ENCODE measurements at places on chromosomes 3 and 15.

GRCh38 chr15:59453474-59454215 lies 15.7 kb downstream of the FAM81A start:
- no peak for DNase-seq

DNA sequence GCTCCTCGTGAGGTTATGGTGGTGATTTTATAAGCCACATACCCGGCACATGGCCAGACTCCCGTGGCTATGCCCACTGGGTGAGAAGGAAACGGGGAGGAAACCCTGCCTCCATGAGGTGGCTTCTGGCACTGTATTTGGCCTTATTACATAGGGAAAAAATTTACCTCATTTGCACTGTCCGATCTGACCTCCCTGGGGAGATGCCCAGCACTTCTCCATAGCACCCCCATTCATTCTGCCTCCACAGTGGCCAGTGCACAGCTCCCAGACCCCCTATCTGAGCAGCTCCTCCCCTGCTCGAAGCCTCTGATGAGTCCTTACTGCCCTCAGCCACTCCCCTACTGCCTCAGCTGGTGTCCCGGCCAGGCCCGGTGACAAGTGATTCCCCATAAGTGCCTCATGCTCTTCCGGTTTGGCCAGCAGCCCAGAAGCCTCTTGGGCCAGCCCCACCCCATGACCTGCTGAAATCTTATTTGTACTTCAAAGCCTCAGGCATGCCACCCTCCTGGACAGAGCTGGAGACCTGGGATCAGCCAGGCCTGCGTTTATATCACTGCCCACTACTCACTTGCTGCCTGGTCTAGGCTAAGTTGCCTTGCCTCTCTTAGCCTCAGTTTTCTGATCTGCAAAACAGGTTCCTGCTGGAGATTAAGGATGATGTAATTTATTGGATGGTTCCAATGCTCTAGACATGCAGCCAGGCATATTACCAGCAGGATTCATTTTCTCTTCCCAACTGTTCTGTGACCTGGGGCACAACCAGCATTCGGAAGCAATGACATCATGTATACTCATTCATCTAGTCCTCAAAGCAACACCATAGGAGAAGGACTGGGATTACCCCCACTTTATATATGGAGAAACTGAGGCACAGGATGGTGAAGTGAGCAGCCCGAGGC lies 30.6 kb upstream of the SLC6A6 start:
- peak; percentile 73 for DNase-seq

GRCh38 chr3:191634902-191635301 lies 173.9 kb downstream of the PYDC2 start:
- no peak for DNase-seq

- DNase-seq, result no peak
These were observed 56.4 kb downstream of the RPL39L start for GRCh38 chr3:187082758-187083375.

GRCh38 chr15:75830910-75831805 lies 12.1 kb upstream of the UBE2Q2 start:
- DNase-seq, result no peak

- no peak for DNase-seq
These were observed 64.4 kb downstream of the GTPBP8 start for GRCh38 chr3:113055201-113055600.

- DNase-seq, result no peak
These were observed 474.8 kb downstream of the CNTN3 start for GRCh38 chr3:74139648-74140047.

DNA sequence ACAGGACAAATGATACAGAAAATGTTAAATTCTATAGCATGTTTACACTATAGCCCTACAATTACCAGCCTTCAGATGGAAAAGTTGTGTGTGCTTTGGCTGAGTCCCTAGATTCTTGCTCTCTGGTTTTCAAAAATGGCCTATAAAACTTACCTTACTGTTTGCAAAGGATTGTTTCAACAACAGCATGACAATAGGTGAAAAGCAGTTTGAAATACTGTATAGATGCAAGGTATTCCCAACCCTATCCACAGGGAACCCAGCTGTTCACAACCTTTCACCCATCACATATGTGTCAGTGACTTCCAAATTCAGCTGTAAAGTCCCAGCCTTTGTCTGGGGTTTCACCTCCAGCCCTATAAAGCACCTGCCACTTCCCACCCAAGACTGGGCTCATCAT lies 97.3 kb downstream of the NEK10 start:
- DNase-seq, result no peak

DNA sequence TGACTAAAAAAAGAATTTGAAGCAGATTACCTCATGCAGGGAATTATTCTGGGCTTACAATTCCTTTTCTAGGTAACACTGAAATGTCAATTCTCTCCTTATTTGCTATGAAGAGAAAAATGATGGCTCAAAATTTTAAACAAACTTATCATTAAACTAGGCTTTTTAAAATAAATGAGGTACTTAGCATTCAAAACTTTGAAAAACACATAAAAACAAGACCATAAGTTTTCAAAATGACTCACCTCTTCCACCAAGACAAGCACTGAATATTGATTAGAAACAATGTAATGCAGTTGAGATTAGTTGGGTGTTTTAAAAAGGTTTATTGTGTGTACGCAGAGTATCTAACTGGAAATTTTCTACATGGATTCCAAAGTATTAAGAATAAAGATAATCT lies 154.6 kb downstream of the ADAM10 start:
- no peak for DNase-seq

DNA sequence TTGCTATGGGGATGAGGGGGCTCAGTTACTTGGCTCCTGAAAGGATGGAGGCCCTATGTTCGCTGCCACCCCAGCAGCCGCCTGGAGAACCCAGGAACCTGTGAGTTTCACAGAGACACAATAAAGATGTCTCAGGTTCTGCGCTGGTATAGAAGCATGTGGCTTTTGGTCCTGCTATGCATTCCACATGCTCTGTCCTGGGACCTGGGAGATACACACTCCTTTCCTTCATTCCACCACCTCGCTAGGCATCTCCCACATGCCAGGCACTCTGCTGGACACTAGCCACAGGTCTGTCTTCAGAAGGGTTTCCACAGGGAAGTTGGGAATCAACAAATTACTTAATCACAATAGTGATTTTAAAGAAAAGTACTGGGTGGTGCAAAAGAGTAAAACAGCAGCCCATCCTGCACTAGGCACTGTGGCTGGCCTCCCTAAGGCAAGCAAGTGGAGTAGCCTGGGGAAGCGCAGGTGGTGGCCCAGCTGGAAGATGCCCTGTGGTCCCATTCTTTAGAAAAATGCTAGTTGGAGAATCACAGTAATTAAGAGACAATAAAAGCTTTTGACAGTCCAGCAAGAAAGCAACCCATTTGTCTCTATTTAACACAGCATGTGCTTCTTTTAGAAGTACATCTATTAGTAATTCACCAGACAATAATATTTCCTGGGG lies 408.9 kb upstream of the WNT5A start:
- no peak for DNase-seq

DNA sequence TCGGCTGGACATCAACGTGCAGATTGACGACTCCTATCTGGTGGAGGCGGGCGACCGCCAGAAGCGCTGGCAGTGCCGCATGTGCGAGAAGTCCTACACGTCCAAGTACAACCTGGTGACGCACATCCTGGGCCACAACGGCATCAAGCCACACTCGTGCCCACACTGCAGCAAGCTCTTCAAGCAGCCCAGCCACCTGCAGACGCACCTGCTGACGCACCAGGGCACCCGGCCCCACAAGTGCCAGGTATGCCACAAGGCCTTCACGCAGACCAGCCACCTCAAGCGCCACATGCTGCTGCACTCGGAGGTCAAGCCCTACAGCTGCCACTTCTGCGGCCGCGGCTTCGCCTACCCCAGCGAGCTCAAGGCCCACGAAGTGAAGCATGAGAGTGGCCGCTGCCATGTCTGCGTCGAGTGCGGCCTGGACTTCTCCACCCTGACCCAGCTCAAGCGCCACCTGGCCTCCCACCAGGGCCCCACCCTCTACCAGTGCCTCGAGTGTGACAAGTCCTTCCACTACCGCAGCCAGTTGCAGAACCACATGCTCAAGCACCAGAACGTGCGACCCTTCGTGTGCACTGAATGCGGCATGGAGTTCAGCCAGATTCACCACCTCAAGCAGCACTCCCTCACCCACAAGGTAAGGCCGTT lies 34.2 kb downstream of the IDH2 start:
- DNase-seq, result no peak

- no peak for DNase-seq
These were observed 7.3 kb downstream of the MST1R start for GRCh38 chr3:49896345-49896744.

DNA sequence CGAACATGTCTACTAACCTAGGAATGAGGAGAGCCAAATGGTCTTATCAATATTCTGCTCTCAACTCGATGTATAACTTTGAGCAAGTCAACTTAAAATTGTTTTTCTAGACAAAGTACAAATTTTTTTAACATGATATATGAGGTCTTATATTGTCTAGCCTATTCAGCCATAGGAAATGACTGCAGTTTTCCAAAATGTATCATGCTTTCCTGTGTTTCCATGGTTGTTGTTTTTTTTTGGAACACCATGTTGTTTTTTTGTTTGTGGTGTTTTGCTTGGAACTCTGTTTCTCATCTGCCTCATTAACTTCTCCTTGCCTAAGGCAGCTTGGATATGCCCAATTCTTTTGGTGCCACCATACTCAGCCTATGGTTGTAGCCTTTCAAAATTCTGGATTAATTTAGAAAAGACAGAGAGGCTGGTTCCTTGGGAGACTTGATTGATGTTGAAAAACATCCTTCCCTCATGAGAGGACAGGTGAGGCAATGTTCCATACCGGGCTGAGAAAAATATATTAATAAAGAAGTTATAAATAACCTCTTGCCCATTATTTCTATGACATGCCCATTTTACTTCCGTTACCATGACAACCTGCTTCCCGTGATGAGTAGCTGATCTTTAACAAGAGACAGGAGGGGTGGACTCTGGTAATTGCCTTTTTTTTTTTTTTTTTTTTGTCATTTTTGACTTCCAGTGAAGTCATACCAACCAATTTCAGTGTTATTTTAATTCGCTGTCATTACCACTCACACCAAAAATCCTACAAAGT lies 687.9 kb upstream of the GRM7 start:
- DNase-seq, result no peak

- no peak for DNase-seq
These were observed 32.2 kb downstream of the RORA start for GRCh38 chr15:61196711-61197586.

DNA sequence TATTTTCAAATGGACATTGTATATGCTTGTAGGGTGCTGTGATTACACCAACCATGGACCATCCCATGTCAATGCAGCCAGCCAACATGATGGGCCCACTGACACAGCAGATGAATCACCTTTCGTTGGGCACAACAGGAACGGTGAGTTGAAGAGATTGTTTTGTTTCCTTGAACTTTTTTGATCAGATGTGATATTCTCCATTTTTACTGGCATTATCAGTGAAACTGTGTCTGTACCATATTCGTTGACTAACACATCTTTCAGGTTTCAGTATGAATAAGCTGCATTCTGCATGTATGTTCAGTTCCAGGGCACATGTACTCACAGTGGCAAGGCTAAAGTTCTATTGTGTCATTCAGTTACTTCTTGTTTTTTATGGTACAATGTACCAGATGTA lies 655.2 kb downstream of the RBMS3 start:
- no peak for DNase-seq

GRCh38 chr3:99967796-99968195 lies 146.5 kb downstream of the FILIP1L start:
- DNase-seq, result no peak

DNA sequence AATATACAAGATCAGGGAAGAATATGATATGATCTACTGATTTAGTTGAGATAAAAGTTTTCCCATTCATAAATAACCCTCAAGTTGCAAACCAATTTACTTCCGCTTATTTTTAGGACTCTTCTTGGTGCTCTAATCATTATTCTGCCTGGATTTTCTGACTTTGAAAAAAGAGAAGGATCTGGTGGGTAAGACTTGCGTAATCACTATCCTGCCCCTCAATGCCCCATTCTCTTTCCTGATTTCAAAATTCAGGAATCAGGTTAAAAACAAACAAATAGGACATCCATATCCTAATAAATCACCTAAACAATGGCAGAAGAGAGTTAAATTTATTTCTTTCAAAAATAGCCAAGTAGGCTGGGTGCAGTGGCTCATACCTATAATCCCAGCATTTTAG lies 127.5 kb downstream of the CLASP2 start:
- DNase-seq, result no peak

- peak; percentile 97 for DNase-seq
These were observed 329.3 kb downstream of the TBL1XR1 start for GRCh38 chr3:176867681-176868663.

DNA sequence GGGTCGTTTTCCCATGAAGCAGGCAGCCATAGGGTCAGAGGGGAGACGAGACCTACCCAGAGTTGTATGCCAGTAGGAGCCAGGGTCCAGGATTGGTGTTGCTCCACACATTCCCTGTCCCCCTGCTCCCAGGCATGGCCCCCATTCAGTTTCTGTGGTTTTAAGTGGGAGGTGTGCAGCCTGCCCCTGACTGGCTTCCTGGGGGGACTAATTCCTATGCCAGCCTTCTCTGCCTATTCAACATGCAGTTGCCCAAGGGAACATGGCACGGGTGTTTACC lies 126.3 kb downstream of the EEFSEC start:
- no peak for DNase-seq

DNA sequence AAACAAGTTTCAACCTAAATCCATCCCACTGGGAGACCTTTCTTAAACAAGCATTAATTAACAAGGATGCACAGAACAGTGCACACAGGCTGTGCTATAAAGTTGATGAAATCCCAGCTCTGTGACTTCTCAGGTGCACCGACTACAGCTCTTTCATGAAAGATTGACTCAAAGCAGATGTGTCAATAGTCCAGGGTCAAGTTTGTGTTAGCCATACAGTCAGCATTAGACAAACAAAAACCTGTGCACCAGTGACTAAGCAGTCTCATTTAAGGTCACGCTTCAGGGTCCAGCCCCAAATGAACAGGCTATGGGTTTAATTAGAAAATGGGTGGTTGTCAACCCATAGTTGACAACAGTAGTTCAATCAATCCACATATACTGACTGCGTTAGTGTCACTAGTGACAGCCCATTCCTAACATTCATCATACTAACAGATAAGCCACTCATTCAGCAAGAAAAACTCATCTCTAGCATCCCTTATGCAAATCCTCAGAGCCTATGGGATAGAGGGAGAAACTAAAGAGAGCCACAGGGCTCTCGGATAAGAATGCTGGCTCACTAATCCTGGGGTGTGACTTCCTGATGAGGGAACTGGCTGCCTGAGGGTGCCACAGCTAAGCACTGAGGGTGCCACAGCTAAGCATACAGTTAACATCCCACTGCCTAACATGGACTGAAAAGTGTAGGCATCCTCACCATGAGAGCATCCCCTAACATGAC lies 84.1 kb downstream of the WNT5A start:
- DNase-seq, result no peak
